ENCODE measurements at places on chromosomes 16 and 17.

DNA sequence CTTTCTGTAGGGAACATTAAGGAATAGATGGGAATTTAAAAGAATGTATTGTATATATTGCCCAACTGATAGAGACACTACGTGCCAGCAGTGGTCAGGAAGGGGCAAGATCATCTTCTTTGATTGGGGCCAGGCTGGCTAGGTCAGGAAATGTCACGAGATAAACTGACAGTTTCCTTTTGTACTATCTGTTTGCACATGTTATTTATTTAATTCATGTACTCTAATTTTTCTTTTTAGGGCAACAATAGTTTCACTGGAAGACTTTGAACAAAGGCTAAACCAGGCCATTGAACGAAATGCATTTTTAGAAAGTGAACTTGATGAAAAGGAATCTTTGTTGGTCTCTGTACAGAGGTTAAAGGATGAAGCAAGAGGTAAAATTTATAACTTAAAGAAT is 12.6 kb downstream of the NDEL1 start:
- DNase-seq = no peak

DNA sequence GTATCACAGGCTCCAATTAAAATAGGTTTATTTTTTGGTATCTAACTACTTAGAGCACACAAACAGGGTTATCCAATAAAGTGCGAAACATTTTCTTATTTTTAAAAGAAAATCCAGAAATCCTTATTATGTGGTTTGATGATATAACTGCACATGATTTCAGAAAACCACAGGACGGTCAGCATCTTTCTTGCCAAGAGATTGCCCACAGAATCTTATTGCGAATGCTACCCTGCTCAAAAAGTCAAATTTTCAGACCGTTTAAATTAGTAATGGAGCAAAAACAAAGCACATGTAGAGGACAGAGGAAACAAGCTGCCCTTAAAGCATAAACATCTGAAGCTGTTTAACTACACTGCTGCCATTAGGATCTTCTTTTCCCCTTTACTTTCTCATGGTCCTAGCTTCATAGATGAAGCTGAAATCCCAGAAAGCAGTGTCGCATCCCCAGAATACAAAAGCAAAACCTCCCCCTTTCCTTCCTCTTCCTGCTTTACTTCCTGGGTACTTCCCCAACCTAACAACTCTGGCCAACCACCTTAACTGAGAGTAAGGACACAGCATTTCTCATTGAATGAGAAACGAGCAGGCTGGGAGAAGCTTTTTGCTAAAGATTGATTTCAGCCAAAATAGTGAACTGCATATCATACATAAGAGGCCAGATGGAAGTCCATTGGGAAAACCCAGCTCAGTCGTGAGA is 43.7 kb downstream of the CMTM4 start:
- DNase-seq = no peak

DNA sequence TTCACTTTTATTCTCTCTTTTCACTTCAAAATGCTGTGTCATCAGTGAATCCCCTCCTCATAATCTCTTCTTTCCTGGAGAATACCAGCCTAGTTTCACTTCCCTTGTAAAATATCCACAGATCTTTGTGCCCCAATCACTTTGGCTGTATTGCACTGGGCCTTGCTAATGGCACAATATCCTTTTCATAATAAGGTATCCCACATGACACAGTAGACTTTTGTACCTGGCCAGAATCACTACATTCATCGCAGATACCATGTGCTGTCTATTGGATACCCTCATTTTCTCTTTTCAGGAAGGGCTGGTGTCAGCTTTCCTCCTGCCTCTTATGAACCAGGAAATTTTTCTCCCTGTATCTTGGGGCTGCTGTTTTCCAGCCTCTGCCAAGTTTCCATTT is 25.7 kb upstream of the TOX3 start:
- DNase-seq = no peak

DNA sequence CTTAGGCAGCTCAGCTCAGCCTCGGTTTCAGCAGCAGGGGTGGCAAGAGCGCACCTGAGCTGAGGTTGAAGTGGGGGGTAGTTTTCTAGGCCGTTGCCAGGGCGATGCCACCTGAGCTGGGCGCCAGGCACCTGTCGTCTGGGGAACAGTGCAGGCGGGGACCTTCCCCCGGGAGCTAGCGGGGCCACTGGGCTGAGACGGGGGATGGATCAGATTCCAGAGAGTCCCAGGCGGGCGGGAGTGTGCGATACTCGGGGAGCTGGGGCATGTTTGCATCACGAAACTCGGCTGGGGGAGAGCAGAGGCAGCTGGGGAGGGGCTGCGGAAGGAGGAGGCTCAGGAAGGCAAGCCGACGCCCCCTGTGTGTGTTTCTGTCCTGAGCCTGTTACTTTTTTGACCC is 477 bp upstream of the CLDN9 start:
- no peak for DNase-seq

- peak; percentile 53 for DNase-seq
These were observed 2.0 kb downstream of the NPTX1 start for GRCh38 chr17:80474231-80474960.

DNA sequence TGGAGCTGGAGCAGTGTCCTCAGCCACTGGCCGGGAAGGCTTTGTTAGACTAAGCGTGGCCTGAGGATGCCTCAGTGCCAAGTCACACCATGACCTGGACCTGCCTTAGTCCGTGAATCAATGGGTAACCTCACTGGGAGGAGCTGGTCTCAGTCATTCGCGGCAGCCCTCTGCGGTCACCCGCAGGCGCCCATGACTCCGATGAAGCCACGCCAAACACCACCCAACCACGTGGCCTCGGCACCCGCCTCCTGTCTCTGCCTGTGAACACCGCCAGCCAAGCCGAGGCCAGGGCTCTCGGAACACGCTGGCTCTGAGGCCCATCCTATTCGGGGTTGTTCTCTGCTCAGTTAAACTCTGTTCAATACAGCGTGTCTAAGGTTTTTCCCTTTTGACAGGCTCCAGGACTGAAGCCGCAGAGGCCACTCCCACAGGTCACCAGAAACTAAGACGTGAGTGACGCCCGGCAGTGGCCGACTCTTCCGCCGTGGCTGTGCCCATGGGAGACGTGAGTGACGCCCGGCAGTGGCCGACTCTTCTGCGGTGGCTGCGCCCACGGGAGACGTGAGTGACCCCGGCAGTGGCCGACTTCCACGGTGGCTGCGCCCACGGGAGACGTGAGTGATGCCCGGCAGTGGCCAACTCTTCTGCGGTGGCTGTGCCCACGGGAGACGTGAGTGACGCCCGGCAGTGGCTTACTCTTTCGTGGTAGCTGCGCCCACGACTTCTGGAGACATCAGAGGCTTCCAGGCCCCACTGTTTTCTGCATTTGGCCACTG is 16.8 kb upstream of the PABPN1L start:
- no peak for DNase-seq

DNA sequence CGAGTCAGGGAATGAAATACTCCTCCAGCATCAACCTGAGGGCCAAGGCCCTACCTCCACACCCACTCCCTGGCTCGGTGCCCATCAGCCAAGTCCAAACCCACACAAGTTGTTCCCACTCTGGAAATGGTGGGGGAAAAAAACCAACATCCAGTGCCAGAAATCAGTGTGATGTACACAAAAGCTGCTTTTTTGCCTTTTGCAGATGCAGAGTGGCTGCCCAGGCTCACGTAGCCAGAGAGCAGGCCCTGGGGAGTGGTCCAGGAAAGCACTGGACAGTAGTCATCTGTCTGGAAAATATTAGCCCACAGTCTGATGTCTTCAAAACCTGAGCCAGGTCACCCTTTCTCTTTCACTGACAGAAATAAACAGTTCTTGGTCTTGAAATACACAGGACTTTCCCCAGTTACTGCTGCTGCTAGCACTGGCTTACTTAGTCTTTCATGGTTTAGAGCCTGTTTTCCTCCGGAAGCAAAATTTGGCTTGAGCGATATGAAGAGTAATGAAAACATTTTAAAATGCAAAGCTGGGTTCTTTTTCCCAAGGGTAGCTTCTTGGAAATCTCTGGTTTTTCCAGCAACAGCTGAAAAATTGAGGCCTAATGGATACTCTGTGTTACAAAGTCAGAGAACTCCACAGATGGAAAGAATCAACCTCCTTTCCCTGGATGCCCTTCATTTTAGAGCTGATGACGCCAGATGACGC is 18.2 kb upstream of the NOS2 start:
- DNase-seq = no peak

GRCh38 chr16:17578981-17579874 is 108.5 kb upstream of the XYLT1 start:
- DNase-seq = peak; percentile 88

GRCh38 chr17:66580956-66581391 is 253.9 kb upstream of the CACNG5 start:
- DNase-seq = no peak

GRCh38 chr17:36072431-36073121 is 8.5 kb downstream of the CCL18 start:
- peak; percentile 69 for DNase-seq

- DNase-seq = no peak
These were observed 51.4 kb upstream of the ENDOV start for GRCh38 chr17:80363518-80364090.

GRCh38 chr16:68490829-68491575 is 42.7 kb upstream of the SMPD3 start:
- peak; percentile 73 for DNase-seq

- DNase-seq = no peak
These were observed 1.4 kb upstream of the ITGB3 start for GRCh38 chr17:47252209-47252608.

DNA sequence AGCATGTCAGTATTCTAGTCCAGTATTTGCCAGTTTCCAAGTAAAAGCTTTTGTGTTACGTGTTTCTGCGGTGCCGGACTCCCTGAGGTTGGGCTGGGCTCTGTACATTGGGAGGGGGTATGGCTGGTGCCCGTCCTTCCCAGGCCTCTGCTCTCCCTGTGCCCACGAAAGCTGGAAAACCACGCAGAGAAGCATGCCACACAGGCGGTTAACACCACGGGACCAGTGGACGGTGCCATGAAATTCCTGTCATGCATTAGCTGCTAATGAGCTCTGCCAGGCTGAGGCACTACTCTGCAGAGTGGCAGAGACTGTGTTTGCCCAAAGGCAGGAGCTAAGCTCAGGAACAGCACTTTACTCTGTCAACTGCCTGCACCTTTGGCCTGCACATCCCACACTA is 8.1 kb downstream of the SMIM5 start:
- DNase-seq = no peak

DNA sequence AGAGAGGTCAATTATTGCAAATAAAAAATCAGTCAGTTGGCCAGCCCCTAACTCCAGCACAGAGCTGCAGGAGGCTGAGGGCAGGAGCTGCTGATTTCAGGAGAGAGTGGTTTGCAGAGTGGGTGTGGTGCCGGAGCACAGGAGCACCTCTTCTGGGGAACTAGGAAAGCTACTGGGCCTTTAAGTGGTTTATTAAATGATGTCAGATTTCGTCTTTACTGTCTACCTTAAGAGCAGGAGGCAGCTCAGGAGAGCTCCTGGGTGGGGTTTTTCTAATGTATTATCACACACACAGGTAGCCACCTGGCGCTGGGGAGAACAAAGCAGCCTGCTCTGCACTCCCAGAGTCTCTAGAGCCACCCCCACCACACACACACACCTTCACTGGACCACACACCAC is 11.5 kb upstream of the HAS3 start:
- DNase-seq = no peak

- DNase-seq = no peak
These were observed 17.8 kb downstream of the NAGPA start for GRCh38 chr16:5015887-5016286.

DNA sequence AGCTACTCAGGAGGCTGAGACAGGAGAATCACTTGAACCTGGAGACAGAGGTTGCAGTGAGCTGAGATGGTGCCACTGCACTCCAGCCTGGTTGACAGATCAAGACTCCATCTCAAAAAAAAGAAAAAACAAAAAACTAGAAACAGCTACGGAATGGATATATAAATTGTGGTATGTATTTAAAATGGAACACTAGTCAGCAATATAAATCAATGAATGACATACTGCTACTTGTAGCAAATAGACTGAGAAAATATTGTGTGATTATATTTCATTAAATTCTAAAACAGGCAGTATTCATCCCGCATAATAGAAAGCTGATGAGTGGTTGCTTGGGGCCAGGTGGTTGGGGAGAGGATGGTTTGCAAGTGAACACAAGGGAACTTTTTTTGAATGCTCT is 261.7 kb downstream of the BCAS3 start:
- no peak for DNase-seq

GRCh38 chr17:82674656-82675475 is 23.6 kb downstream of the RAB40B start:
- DNase-seq = no peak

DNA sequence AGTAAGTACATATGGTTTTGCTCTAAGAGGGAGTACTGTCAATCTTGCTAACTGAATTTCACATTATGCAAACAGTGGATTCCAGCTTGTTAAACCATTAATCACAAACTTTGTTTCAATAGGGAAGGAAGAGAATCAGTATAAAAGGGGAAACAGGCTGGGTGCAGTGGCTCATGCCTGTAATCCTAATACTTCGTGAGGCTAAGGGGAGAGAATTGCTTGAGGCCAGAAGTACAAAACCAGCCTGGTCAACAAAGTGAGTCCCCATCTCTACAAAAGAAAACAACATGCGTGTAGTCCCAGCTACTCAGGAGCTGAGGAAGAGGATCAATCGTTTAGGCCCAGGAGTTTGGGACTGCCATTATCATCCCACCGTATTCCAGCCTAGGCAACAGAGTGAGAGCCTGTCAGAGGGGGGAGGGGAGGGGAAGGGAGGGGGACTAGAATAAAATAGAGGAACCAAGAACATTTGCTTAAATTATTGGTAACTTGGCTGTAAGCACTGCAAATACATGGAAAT is 65.7 kb downstream of the FBXL20 start:
- no peak for DNase-seq

- DNase-seq = no peak
These were observed 388 bp downstream of the OXLD1 start for GRCh38 chr17:81666092-81666341.

DNA sequence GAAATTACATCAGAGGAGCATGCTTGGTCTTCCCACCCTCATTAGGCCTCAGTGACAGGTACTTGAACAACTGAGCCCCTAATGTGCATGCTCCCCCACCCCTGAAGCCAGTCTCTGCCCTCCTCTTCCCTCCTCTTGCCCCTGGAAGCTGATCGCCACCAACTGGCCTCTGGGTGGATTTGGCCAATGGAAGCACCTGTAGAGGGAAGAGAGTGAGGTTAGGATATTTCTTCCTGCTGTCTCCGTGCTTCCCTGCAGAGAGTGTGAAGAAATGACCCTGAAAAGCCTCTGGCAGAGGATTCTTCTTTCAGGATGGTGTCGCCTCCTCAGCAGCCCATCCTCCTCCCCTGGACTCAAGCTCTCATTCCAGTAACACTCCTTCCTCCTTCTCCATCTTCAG is 5.9 kb upstream of the CBLN1 start:
- no peak for DNase-seq

- DNase-seq = peak; percentile 57
These were observed 1.7 kb downstream of the PPM1D start for GRCh38 chr17:60601447-60602384.

Measured in AG20443 (cell line).